T-helper 9 cell (primary cell): ENCODE measurements at places on chromosomes 5 and 9.
A peak's percentile ranks its signal among the peaks of the same experiment; 100 is the strongest.

- DNase-seq, result no peak
These were observed 20.8 kb upstream of the PTBP3 start for GRCh38 chr9:112354081-112354743.

DNA sequence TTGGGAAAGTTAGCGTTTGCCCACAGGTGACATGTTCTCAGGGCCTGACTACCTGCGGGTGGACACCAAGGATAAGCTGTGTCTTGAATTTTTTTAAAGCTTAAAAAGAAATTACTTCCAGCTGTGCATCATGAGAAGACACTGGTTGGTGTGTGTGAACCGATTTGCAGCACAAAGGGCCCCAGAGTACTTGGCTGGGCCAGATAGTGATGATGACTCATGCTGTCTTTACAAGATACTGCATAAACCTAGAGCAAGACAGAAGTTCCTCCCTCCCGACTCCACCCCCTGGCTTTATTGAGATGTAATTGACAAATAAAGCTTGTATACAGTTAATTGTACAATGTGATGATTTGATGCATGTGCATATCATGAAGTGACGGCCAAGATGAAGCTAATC, 212.8 kb downstream of the NXNL2 start:
- no peak for DNase-seq

DNA sequence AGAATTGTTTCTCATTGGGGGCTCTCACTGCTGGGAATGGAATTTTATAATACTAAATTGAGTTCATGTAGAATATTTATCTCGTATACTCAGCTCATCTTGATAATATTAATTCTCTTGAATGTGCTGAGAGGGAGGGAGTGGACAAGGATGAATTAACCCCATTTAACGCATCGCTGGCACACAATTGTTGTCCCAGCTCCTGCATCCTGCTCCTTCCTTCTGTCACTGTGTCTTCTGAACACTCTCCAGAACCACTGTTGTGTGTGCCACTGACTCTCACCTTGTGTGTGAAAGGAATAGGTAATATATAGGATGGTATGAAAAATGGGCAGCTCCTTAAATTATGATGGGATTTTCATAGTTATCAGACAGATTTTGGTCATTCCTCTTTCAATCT, 267.3 kb downstream of the MTRR start:
- DNase-seq, result no peak

DNA sequence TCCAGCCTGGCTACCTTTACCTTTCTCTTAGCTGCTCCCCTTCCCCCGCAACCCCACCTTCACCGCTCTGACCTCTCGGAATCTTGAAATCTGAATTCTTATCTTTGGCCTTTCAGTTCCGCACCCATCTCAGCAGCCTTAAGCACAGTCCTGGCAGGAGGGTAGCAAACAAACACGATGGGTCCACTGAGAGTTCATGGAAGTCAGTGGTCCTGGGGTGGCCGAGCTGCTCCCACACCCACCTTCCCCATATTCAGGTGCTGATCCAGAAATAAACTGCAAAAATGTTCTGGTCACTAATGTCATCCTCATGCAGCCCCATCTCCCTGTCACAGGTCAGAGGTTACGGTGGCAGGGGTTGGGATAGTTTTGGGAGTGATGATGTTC, 59.6 kb upstream of the TBC1D2 start:
- no peak for DNase-seq

- no peak for DNase-seq
These were observed 1306.3 kb upstream of the ACO1 start for GRCh38 chr9:31078175-31078574.

DNA sequence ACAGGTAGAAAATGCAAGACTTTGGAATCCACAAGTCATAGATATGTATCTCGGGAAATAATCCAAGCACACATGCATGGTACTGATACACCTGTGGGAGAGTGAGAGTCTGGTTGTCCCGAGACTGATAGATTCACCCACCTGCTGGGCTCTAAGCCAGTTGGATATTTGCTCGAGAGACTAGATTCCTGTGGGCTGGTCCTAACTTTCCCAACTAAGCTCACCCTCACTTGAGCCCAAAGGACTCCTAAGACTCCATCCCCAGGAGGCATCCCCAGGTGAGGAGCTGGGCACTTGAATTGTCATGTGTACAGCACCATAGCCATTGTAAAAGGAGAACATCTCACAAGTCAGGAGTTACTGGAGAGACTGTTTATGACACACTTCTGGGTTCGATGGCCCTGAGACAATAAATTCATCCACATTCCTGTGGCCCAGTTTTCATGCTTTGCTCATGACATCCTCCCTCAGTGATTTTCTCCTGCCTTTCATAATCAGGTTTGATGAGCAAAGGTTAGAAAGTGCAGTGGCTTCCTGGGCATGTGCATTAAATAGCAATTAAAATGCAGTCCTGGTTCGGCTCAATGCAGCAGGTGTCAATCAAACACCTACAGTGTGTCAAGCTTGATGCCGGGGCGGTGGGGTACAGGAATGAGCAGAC, 18.1 kb downstream of the SLC1A1 start:
- no peak for DNase-seq

GRCh38 chr5:14665949-14666348, 1.4 kb downstream of the OTULIN start:
- peak; percentile 32 for DNase-seq

GRCh38 chr5:9363026-9363425, 182.8 kb downstream of the SEMA5A start:
- no peak for DNase-seq

GRCh38 chr5:142957528-142957927, 187.4 kb downstream of the ARHGAP26 start:
- no peak for DNase-seq

DNA sequence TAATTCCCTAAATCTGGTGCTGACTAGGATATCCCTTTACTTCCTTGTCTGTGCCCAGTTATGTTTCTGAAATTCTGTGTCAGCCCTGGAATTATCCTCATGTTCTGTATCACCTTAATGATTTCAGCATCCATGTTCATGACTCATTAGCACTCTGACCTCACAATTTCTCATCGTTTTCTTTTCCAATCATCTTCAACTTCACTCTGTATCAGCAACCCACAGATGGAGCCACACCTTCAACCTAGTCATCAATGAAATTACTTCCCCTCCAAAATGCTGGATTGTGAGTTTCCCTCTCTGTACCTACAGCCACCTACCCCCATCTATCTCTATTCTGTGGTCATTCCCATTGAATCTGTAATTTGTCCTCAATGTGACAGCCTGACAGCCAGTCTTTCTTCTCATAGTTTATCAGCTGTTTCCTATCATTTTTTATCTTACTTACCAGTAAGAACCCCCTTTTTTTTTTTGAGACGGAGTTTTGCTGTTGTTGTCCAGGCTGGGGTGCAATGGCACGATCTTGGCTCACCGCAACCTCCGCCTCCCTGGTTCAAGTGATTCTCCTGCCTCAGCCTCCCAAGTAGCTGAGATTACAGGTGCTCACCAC, 3.1 kb upstream of the IL6ST start:
- DNase-seq, result no peak

GRCh38 chr9:96626912-96627311, 7.3 kb upstream of the CDC14B start:
- no peak for DNase-seq

GRCh38 chr9:745761-746380, 95.6 kb upstream of the DMRT1 start:
- no peak for DNase-seq

GRCh38 chr5:57299986-57300385, 126.1 kb downstream of the GPBP1 start:
- no peak for DNase-seq

DNA sequence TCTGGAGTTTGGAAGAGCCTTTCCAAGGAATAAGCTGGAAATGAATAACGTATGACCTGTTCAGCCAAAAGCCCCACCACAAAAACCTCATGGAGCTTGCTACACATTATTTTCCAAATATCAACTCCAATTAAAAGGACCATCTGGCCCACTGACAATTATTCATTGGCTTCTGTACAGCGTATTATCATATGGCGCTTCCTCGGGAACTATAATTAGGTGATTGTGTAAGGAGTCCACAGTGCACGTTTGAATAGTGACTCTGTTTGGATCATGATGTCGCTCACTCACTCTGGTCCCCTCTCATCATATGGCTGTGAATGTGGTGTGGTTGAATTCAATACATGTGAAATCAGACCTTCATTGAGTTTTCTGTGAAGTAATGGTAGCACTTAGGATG, 52.1 kb downstream of the GDNF start:
- no peak for DNase-seq

DNA sequence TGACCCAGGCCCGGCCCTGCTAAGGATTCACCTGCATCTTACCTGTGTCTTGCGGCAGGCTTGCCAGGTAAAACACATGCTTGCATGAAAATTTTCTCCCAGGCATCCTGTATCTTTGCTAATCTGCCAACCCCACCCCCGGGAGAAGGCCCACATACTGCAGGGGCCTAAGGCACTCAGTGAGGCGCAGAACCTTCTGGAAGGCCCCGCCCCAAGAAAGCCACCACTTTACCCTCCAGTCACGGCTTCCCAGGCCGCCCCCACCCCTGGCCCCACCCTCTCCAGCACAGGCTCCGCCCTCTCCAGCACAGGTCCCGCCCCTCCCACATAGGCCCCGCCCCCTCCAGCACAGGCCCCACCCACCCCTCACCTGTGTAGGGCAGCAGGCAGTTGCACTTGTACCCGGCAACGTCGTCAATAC, 29.8 kb upstream of the SEC16A start:
- peak; percentile 35 for DNase-seq

GRCh38 chr5:172868436-172868923, 34.4 kb downstream of the ERGIC1 start:
- DNase-seq, result no peak

GRCh38 chr5:163489055-163489744, 16.2 kb upstream of the MAT2B start:
- DNase-seq, result no peak

GRCh38 chr9:138100711-138101350, 223.2 kb downstream of the CACNA1B start:
- DNase-seq, result no peak

DNA sequence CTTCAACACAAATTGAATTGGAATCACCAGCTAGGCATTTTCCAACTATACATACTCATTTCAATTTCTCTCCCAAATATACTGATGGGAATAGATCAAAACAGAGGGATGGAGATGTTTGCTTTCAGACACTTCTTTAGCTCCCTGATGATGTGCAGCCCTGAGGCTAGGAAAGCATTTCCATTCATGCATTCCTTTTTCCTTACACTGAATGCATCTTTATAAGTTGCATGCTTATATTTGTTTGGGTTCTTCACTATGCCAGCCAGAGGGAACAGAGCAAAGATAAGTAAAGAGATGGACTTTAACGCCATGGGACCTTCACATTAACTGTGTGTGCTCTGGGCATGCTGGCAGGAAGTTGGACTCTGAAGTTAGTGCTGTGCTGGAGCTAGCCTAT, 696.5 kb upstream of the CDH9 start:
- DNase-seq, result no peak

DNA sequence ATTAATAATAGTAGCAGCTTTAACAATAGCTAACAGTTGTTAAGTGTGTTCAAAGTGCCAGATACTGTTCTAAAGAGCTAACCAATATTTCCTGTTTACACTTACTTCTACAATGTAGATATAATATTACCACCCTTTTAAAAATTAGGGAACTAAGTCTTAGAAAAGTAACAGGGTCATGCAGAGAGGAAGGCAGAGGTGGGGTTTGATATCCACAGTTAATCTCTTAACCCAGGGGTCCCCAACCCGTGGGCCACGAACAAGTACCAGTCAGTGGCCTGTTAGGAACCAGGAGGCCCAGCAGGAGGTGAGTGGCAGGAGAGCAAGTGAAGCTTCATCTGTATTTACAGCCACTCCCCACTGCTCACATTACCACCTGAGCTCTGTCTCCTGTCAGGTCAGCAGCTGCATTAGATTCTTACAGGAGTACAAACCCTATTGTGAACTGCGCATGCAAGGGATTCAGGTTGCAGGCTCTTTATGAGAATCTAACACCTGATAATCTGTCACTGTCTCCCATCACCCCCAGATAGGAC, 89.1 kb downstream of the ACTL7B start:
- no peak for DNase-seq
